Chondrocyte (in vitro differentiated cells): ENCODE measurements at places on chromosomes 7 and 10. TPM values are rescaled to one million over a fixed set of nuclear protein-coding genes. Genes with fewer than 3 reads are reported as not detected.

The TFPI2 gene
- total RNA-seq = 6.0 to 14.1 TPM (median 10.6 TPM) in 3 replicates

The TMEM270 gene
- 0.25 TPM in 1 of 3 replicates, not detected in the others for total RNA-seq

The EPHB4 gene
- total RNA-seq = 56.6 to 60.7 TPM (median 59.5 TPM) in 3 replicates

The KCNH2 gene
- 0.19 to 0.33 TPM (median 0.30 TPM) in 3 replicates for total RNA-seq

The NPFFR1 gene
- not detected in 3 replicates for total RNA-seq

DNA sequence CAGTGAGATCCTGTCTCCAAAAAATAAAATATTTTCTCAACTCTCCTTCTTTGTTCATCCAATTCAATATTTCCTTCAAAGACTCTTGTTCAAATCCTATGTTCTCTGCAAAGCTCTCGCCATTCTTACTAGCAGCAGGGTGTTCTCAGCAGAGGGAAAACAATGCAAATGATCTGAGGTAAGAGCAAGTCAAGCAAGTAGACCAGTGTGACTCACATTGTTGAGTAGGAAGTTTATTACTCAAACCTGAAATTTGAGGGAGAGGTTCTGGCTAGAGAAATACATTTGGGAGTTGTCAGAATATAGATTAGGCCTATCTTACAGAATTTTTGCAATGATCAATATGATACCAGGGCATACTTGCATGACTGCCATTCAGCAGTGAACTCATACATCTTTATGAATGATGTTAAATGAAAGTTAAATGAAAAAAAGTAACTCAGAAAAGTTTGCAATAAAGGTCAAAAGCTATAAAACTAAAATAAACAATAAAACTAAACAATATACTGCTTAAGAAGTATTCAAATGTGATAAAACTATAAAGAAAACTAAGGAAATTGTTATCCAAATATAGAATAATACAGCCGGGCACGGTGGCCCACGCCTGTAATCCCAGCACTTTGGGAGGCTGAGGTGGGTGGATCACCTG lies 5.8 kb downstream of the IDE start:
- no peaks in the 10 kb centered on the region for H3K27me3 ChIP-seq
- H3K4me3 ChIP-seq = no peak overlapping the region
- H3K36me3 ChIP-seq = peaks cover 12% of the 10 kb centered on the region
- no peak for DNase-seq
- H3K27ac ChIP-seq = no peak overlapping the region

GRCh38 chr10:71692598-71693306 lies 26.8 kb downstream of the C10orf105 start:
- no peak for DNase-seq
- H3K27ac ChIP-seq = no peak overlapping the region
- H3K4me3 ChIP-seq = no peak overlapping the region
- H3K27me3 ChIP-seq = peaks cover 7% of the 10 kb centered on the region

DNA sequence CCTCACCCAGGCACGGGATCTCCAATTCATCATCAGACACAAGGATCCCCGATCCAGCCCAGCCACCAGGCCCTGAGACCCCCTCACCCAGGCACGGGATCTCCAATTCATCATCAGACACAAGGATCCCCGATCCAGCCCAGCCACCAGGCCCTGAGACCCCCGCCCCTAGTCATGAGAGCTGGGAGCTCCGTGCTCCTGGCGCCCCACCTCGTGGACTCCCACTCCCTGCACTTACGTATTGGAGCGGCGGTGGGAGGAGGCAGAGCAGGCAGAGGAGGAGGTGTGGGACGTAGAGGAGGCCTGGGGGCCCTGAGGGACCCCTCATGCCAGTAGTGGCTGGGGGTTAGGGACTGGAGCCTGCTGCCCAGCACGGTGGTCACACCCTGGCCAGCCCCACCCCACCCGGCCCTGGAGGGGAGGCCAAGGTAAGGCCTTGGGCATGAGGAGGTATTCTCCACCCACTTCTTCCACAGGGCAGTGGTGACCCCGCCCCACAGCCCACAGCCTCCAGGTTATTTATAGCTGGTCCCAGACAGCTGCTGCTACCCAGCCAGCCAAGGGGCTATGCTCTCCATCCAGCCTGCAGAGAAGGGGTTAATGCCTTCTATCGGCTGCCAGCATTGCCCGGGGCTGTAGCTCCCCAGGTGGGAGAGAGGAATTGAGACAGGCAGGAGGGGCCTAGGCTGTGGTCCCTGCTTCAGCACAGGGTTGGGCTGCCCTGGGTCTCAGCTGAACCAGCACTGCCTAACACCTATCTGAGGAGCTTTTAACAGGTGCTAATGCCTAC lies 17.6 kb upstream of the CRHR2 start:
- peak; percentile 88 for DNase-seq
- peaks cover 59% of the 10 kb centered on the region for H3K27me3 ChIP-seq
- no peaks in the 10 kb centered on the region for H3K36me3 ChIP-seq
- H3K4me3 ChIP-seq = no peak overlapping the region

- H3K27me3 ChIP-seq = no peaks in the 10 kb centered on the region
- H3K4me3 ChIP-seq = no peak overlapping the region
- H3K4me1 ChIP-seq = peaks cover 7% of the 10 kb centered on the region
Measured at GRCh38 chr7:133985300-133985699, 141.8 kb upstream of the LRGUK start.
